Activated CD4-positive, alpha-beta T cell treated with anti-CD3 and anti-CD28 coated beads, Interleukin-2, amount 10 ng/mL, durations not matched to agents 24 days and 14 days (primary cell): ENCODE measurements at places on chromosomes 3 and 15.

GRCh38 chr3:59660852-59661625 is 611.2 kb upstream of the CFAP20DC start:
- no peak for DNase-seq

GRCh38 chr15:66646308-66646707 is 55.7 kb upstream of the SMAD6 start:
- no peak for DNase-seq

- DNase-seq: no peak
These were observed 539.7 kb upstream of the IL12A start for GRCh38 chr3:159448902-159449301.

GRCh38 chr3:194951931-194952582 is 266.4 kb downstream of the FAM43A start:
- no peak for DNase-seq

DNA sequence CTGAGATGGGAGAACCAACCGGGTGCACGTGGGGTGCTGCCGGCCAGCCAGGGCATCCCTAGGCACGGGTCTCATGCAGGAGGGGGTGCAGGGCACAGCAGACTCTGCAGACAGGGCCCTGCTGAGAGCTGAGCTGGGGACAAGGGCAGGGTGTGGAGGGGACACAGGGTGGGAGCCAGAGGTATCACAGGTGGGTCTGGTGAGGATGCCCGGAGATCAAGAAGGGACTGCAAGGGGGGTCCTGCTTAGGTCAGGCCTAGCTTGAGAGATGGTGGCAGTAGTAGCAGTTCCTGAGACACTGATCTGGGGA is 39.5 kb upstream of the PRR23E start:
- DNase-seq: no peak

DNA sequence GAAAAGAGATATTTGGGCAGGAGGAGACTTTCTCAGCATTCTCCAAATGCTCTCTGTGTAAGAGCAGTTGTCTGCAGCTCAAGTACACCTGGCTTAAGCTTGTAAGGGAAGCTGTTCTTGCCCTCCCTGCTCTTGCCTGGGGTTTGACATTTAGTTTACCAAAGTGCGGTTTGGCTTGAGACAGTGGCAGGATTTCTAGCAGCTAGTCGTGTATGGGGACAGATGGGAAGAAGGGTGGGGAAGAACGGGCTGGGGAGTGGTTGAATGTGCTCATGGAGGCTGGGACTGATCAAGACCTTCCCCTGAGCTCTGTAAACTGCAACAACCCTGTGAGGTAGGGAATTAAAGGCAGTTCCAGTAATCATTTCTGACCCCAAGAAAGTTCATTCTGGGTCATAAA is 39.8 kb downstream of the SQOR start:
- no peak for DNase-seq

- peak; percentile 89 for DNase-seq
These were observed 89.5 kb upstream of the ATP2B2 start for GRCh38 chr3:10594915-10595314.

DNA sequence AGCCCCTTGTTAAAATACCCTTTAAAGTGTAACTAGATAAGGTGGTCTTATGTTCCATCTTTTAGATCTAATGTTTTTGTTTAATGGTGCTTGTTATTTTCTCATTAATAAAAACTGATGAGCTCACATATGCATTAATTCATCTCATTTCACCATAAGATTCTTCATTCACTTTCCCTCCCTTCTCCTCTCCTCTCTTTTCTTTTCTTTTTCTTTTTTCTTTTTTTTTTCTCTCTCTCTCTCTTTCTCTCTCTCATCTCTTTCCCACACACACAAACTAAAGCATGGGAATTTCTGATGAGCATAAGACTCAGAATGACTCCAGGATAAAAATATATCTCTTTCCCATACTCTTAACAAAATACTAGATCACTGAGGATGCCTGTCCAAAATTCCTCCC is 49.6 kb downstream of the MECOM start:
- no peak for DNase-seq

GRCh38 chr3:177538750-177539730 is 341.8 kb upstream of the TBL1XR1 start:
- peak; percentile 78 for DNase-seq

- DNase-seq: no peak
These were observed 54.1 kb upstream of the TFRC start for GRCh38 chr3:196135693-196136639.

DNA sequence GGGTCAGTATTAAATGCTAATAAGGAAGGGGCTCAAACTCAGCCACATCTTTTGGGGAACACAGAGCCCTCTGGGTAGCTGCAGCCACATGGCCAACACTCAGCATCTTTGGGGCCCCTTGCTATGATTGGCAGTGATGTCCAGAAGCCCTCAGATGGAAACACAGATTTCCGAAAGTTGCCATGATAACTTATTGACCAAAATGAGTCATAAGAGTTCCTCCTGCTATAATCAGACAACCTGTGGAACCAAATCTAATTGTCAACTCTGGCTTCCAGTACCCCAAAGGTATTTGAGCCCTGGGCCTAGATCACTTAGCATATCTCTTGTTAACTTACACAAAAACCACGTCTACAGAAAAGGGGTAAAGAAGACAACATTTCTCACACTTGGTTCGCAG is 392.2 kb downstream of the KCNH8 start:
- DNase-seq: no peak

DNA sequence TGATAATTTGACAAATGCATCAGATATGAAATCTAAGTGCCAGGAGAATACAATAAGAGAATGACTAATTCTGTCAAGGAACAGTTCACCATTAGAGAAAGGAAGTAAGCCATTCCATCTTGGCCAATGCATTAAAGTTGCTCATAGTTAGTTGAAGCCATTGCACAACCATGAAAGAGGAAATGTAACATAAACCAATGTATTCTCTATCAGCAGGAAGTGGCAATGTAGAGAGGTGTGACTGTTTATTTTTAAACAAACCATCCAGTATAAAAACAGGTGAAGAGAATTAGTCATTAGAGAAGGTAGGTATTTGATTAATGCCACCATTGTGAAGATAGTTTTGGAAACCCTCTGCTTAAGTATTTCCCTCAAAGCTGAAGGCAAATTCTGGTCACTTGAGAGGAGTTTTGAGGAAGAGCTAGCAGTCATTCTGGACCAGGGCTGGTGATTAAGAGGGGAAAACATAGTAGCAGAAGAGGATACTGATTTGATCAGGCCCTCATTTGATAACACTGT is 10.7 kb upstream of the ANXA2 start:
- DNase-seq: no peak

- no peak for DNase-seq
These were observed 145.4 kb downstream of the ERC2 start for GRCh38 chr3:56322862-56323261.

- peak; percentile 97 for DNase-seq
These were observed 8.3 kb downstream of the ANKRD63 start for GRCh38 chr15:40274350-40275274.

GRCh38 chr3:28279770-28280169 is 38.4 kb downstream of the CMC1 start:
- no peak for DNase-seq

- no peak for DNase-seq
These were observed 222.6 kb downstream of the BBX start for GRCh38 chr3:107745354-107745753.

DNA sequence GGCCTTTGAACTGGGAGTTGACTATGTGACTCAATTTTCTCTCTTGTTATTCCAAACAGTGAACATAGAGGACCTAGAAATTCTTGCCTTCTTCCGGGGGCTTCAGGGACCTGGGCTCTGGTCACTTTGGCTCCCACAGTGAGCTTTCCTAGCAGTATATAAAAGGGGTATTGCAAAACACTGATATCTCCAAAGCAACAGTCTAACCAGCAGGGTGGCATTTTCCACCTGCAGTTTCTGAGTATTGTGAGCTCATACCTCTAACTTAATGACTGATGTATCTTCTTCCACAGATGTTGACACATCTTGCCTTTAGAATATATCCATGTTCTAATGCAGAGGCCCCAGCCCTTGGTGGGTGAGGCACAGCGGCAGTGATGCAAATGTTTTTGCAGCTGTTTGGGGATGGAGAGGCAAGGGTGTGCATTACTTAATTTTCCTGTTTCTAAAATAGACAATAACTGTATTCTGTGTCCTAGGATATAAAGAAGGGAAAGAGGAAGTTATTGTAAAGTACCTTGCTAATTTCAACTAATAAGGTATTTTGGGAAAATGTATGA is 45.7 kb upstream of the ADGRG7 start:
- no peak for DNase-seq

GRCh38 chr3:122298239-122298638 is 26.8 kb upstream of the CSTA start:
- peak; percentile 65 for DNase-seq

DNA sequence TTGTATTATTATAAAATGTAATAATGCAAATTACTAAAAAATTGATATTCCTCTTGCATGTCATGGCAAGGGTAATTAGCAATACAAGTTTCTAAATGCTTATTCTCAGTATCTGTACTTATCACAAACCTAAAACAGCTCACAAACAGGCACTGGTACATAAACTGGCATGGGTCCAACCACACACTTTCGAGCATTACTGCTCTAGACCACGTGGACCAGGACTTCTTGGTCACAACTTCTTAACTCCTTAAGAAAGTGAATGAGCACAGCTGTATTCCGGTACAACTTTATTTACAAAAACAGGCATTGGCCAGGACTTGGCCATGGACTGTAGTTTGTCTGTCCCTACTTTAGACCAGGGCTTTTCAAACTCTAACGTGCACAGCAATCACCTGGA is 173.3 kb downstream of the SUCLG2 start:
- DNase-seq: no peak

DNA sequence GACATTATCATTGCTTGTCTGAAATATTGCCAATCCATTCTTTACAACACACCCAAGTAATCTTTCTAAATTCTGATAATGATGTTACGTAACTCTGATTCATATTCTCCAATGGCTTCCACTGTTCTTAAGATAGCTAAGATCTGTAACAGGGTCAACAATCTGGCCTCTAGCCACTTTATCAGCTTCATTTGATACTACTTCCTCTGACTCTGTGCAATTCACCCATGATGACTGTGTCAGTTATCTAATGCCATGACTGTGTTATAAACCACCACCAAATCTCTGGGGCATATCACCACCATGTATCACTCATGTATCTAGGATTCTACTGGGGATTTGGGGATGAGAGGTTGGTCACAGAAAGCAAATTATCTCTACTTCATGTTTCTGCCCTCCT is 44.0 kb downstream of the CD200 start:
- DNase-seq: no peak

GRCh38 chr15:32690941-32691688 is 26.7 kb upstream of the GREM1 start:
- DNase-seq: no peak

DNA sequence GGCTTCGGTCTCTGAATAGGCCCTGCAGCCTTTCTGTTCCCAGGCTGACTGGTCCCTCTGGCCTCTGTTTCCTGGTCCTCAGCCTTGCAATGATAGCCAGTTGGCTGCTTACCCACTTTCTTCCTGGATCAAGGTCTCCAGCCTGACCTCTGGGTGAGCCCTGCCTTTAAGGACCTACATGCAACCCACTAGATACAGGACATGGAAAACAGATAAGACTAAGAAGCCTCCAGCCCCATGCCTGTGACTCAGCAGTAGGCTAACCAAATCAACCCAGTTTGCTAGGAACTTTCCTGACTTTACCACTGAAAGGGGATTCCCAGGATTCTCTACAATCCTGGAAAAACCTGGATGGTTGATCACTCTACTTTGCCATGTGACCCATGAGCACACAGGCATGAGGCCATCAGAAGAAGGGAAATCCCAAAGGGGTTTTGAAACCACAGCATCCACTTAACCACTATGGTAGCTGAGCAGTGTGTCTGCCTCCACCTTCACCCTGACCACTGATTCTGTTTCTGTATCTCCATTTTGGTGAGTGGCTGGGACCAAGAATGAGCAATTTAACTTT is 188.1 kb downstream of the CHST2 start:
- no peak for DNase-seq

DNA sequence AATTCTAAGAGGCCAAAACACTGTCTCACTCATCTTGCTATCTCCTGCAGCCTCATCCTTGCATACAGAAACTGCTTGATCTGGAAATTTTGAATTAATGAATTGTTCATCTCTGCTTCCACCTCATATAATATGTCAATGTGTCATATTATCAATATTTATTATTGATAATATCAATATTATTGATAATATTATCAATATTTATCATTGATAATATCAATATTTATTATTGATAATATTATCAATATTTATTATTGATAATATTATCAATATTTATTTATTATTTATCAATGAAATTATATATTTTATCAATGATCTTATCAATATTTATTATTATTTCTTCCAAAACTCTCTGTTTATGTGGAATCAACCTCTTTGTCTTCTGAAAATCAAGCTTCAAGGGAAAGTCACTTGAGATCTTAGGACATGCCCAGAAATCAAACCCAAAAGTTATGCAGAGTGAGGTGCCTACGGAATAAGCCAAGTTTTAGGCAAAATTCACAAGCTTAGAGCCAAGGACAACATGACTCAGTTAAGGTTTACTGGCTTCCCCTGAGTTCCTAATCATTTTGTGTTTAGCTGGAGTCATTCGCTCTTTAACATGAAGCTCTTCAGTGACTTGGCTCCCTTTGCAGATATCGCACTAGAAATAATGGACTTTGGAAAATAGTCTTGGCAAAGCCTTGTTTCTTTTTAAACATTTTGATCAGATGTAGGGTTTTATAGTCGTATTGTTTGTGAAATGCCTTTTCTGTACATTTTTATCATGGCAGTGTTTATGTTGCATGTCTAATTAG is 297.1 kb upstream of the RARB start:
- no peak for DNase-seq

GRCh38 chr15:85091990-85092389 is 110.3 kb downstream of the PDE8A start:
- no peak for DNase-seq

GRCh38 chr15:40282147-40282868 is 556 bp downstream of the ANKRD63 start:
- DNase-seq: peak; percentile 87

- DNase-seq: no peak
These were observed 88.2 kb upstream of the FLNB start for GRCh38 chr3:57919987-57920386.

DNA sequence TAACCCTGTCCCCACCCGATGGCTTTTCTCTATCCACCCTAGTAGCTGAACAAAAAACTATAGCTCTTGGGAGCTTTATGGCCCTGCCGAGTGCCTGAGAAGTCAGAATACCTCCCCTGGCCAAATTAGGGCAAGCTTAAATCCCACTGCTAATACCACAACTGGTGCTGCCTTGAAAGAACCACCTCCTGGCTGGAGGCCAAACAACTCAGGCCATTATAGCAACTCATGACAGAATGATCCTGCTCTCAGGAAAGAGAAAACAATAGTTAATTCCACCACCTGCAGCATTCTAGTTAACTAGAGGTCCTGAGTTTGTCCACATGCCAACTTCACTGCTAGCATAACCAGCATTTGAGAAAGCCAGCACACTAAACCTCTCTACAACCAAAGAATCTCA is 123.2 kb downstream of the RTP4 start:
- peak; percentile 27 for DNase-seq

GRCh38 chr15:52241489-52241888 is 50.3 kb upstream of the GNB5 start:
- peak; percentile 69 for DNase-seq

GRCh38 chr15:89483079-89483478 is 13.3 kb downstream of the RHCG start:
- no peak for DNase-seq
